Stimulated activated CD8-positive, alpha-beta memory T cell treated with anti-CD3 and anti-CD28 coated beads, Interleukin-4, amount 100 ng/mL, for 4 hours (primary cell): ENCODE measurements at places on chromosomes 16 and 17.

GRCh38 chr16:31451681-31452351 is 7.5 kb upstream of the ARMC5 start:
- no peak for DNase-seq

DNA sequence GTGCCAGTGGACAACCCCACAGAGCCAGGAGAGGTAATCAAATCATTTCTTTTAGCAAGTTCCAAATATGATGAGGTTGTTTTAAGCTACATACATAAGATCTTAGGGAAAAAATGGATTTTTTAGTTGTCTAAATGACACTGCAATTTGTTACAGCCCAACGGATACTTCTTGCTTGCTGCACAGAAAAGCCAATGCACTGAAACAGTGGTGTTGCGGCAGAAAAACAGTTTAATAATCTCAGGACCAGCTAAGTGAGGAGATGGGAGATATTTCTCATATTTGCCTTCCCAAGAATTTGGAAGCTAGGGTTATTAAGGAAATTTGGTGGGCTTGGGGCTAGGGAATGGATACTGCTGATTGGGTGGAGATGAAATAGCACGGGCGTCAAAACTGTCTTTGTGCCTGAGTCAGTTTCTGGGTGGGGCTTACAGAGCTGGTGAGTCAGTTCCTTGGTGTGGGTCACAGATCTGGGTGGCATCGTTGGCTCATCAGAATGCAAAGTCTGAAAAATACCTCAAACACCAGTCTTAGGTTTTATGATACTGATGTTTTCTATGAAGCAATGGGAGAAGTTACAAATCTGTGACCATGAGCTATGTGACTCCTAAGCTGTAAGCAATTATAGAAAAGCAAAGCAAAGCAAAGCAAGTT is 255.4 kb downstream of the IRX3 start:
- no peak for DNase-seq

DNA sequence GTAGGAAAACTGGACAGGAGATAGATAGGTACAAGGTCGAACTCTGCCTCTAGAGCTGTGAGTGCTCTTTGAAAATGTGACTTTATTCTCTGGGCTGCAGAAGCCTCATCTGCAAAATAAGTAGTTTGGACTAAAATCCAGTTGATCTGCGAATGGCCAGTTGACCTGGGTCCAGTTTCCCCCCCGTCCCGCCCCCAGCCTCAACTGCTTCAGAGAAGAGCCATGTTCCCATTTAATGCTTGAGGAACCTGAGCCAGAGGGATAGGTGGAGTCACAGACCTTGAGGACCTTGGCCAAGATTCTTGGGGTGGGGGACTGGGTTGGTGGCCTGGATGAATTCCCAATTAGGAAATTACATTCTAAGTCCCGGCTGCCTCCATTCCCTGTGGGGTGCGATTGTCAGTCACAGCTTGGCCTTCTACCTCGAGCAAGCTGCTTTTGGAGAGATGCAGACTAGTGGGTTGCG is 14.1 kb downstream of the TBX2 start:
- DNase-seq: no peak

DNA sequence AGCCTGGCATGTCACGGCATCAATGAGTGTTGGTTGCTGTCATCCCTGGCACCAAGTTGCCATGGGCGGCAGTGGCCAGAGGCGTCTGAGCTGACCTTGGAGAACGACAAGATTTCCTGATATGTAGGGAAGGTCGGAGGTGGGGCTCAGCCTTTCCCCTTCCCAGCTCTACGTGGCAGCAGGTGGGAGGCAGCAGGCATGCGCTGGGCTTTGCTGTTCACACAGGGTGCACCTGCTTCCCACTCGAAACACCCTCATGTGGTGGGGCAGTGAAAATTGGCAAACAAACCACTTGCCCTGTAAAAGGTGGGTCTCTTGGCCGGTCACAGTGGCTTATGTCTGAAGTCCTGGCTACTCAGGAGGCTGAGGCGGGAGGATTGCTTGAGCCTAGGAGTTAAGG is 12.3 kb upstream of the TFAP4 start:
- no peak for DNase-seq

- no peak for DNase-seq
Observed at GRCh38 chr17:1123393-1123831, 56.4 kb downstream of the ABR start.

DNA sequence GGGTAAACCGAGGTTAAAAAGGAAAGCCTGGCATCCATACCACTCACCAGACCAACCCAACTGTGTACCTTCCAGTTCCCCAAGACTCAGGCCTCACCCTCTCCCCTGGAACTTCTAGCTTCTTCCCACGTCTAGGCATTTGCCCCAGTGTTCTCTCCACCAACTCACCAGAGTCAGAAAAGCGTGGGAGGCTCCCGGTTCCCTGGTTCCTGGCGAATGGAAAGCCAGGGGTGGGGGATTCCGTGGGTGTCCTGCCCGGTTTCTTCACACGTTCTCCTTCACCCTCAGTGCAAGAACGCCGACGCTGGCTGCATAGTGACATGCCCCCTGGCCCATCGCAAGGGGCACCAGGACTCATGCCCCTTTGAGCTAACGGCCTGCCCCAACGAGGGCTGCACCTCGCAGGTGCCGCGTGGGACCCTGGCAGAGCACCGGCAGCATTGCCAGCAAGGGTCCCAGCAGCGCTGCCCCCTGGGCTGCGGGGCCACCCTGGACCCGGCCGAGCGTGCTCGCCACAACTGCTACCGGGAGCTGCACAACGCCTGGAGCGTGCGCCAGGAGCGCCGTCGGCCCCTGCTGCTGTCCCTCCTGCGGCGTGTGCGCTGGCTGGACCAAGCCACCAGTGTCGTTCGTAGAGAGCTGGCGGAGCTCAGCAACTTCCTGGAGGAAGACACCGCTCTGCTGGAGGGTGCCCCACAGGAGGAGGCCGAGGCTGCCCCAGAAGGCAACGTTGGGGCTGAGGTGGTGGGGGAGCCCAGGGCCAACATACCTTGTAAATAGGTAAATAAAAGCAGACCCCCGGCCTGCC is 1.7 kb downstream of the RNF151 start:
- DNase-seq: no peak

- peak; percentile 12 for DNase-seq
Observed at GRCh38 chr17:65228734-65229620, 91.8 kb downstream of the RGS9 start.

DNA sequence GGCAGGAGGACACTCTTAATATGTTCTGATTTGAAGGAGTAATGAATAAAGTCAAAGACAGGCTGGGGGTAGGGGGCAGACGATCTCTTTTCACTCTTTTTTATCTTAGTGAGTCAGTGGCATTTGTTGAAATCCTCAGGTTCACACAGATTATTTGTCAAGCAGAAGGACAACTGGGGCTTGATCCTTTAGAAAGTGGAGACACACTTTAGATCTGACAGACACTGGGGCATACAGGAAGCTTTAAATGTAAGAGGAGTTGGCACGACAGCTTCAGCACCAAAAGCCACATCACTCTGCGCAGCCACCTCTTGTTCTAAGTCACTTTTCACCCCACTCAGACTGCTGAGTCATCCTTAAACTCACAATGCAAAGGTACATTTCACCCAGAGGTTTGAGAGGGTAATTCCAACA is 121.5 kb downstream of the STXBP4 start:
- no peak for DNase-seq

- no peak for DNase-seq
Observed at GRCh38 chr17:48054238-48055185, 6.4 kb downstream of the NFE2L1 start.

DNA sequence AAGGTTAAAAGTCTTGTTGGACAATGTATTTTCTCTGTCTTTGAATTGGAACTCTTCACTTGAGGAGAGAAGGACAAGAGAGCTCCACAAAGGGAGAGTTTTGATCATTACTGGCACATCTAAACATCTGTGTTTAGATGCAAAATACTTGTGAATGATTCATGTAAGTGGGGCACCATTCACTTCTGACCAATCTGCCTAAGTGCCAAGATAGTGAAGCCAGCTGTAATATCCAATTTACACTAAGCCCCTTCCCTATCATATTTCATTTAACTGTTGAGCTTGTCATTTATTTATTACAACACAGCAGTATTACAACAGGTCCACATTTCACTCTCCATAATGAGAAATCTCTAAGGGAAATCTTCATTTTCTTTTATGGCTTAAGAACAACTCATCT is 832.3 kb upstream of the GOT2 start:
- DNase-seq: no peak
